Endothelial cell (in vitro differentiated cells): ENCODE measurements at places on chromosomes 16 and 17.

DNA sequence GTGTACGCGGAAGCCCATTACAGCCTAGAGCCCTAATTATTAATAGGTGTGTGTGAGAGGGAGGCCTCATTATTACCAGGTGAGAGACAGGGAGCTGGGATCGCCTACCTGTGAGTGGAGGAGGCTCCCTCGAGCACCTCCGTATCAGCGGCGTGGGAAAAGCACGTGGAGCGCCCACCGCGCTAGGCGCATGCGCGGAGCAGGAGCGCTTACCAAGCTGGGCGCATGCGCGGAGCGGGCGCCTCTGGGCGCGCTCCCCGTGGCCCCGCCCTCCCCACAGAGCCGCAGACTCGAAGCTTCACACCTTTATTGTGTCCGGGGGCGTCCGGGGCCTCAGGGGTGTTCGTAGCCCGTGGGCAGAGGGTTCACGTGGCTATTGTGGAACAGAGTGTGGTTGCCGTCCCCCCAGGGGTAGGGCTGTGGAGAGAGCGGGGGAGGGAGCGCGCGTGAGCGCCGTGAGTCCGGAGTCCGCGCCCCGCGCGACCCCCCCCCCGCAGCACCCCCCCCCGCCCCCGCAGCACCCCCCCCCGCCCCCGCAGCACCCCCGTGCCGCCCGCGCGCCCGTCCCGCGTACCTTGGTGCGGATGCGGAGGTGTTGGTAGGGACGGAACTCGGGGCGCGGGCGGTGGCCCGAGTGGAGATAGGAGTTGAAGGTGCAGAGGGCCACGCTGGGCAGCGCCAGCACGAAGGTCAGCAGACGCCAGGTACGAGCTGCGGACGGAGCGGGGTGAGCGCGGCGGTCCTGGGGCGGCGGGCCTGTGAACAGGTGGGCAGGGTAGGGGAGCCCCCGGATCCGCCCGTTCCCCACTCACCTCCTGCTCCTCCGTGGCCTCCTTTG lies 500 bp downstream of the COX6A2 start:
- DNase-seq = no peak

GRCh38 chr17:74623693-74624093 lies at the start of gene CD300E:
Gene CD300E (minus strand): TSS chr17:74623738. CDS start chr17:74623621, 117 bp downstream.
- no peak for DNase-seq

DNA sequence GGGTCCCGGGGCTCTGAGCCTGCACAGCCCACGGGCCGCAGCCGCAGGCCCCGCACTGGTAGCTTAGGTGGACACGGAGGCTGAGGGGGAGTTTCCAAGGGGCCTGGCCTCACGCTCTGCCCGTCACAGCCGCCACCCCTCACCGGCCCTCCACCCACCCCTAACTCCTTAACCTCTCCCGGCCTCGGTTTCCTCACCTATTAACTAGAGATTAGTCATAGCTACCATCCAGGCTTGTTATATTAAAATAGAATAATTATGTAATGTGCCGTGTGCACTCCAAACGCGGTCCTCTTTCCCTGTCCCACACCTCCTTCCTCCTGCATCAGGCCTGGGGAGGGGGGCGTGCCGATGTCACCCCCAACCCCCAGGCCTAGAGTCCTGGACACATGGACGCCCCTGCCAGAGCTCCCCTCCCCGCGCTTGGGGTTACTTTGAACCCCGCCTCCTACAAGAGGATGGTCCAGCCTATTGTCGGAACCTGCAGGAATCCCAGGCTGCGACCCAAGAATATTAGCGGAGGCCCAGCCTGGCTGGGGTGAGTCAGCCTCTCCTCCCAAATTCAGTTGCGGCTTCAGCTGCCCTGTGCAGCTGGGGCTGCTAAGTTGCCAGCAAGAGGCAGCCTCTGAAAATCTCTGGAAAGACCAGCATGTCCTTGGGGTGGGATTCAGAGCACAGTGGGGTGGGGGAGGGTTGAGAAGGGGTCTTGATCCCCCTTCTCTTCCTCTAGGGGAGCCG lies 17.3 kb downstream of the SOCS3 start:
- no peak for DNase-seq

GRCh38 chr16:11614587-11615175 lies 28.0 kb upstream of the LITAF start:
- DNase-seq = no peak

GRCh38 chr16:48539485-48540221 lies 70.3 kb downstream of the N4BP1 start:
- no peak for DNase-seq

DNA sequence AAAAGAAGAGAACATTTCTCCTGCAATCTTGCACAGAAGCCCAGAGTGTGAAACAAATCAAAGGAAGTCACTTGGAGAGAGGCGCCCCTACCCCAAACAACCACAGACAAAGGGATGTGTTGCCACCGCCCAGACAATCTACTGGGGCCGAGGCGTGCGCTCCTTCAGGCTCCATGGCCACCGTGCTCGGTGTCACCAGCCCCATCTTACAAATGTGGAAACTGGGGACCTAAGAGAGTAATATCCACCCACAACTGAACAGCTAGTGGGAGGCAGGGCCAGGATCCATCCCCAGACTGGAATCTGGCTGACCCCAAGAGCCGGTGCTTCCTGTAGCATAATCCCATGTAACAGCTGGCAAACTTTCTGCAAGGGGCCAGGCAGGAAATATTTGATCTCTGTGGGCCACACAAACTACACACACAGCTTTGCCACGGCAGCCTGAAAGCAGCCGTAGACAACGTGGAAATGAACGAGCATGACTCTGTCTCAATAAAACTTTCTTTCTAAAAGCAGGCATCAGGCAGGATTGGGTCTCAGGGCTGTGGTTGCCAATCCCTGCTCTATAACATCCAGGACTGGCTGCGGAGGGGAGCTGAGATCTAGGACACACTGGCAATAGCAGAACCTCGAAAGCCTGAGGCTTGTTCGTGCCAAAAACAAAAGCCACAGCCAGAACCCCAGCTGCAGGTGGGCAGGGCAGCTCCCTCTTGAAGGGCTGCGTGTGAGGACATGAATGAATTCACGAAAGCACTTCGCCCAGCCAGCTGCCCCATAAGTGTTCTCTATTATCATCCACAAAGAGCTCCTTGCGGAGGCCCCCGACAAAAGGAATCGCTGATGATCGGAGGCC lies 26.6 kb upstream of the GINS2 start:
- no peak for DNase-seq

DNA sequence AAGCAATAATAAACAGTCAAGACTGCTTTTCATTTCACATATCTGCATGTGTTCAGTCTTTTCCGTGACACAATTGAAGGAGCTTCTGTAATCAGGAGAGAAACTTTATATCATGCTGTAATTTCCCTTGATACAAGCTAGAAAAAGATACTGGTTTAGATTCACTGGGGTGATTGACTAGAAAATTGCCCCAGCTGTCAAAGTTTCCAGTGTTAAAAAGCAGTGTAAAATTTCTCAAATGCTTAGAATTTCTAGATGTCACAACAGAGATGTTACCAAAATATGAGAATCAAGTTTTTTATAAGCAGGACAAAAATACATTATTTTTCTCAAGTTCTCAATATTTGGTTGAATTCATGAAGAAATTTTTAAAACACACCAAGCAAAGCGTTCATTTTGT lies 292.4 kb upstream of the HSBP1 start:
- DNase-seq = no peak

DNA sequence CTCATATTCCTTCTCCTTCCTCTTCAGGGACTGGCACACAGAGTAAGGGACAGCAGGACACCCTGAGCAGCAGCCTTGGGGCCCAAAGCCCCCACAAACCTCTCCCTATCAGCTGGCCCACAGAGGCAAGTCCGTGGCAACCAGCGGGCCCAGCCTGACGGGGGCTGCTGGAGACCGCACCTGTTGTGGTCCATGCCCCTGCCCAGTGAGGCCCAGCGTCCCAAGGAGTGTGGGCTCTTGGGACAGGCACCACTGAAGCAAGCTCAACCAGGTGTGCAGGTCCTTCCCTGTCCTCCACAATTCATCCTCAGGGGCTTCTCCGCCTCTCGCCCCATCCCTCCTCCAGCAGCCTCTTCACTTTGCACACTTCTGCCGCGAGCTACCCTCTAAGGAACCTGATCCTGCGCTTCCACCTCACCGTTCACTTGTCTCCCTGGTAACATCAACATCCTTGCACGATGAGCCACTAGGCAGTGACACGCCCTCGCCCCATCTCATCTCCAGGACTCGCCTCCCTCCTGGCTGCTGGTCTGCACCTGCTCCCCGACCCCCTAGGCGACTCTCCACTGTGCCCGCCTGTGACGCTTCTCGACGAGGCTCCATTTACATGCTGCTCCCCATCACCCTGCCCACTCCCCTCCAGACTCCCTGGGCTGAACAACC lies 12.7 kb downstream of the MNT start:
- no peak for DNase-seq

DNA sequence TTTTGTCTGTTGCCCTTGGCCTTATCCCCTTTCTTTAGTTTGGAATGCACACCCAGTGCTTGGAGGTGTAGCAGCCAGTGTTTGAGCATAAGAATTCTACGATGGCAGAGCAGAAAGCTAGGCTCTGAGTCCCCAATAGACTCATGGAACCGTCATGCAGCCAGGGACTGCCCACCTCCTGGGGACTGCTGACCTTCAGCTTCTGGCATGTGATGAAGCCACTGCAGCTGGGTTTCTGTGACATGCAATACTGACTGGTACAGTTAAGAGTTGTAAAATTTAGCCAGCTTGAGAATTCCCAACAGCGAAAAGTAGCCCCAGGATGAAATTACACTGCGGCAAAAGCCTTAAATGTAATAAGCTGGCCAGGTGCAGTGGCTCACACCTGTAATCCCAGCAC lies 9.0 kb upstream of the MAP3K14 start:
- no peak for DNase-seq

DNA sequence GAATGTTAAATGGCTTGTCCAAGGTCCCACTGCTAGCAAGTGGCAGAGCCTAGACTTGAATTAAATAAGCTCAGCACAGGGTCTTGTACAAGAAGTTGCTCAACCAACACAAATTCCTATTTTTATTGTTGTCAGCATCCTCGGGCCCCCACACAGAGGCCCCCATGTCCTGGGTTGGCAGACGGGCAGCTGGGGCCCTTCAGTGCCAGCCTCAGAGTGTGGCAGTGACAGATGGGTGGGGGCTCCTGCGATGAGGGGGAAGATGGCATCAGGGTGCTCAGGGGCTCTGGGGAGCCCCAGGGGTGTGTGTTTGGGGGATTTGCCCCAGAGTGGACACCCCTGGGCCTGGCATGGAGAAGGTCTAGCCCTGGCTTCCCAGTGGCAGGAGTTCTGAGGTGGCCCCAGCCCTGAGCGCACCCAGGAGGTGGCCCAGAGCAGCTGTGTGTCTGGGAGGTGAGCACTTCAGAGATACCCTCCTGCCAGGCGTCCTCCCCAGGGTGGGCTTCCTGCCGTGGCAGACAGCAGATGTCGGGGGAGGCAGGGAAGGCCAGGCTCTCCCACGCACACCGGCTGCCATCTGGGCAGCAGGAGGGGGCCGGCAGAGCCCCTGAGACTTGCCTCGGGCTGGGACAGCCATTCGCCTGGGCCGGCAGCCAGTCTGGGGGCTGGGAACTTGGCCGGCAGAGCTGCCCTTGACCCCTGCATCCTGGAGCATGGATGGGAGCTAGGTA lies 150.8 kb downstream of the C16orf78 start:
- DNase-seq = no peak

- DNase-seq = no peak
These were observed 26.1 kb downstream of the GLG1 start for GRCh38 chr16:74580833-74581232.

GRCh38 chr16:86923656-86924055 lies 345.3 kb downstream of the FOXL1 start:
- no peak for DNase-seq

- DNase-seq = no peak
These were observed 23.9 kb upstream of the USP10 start for GRCh38 chr16:84675884-84676283.

DNA sequence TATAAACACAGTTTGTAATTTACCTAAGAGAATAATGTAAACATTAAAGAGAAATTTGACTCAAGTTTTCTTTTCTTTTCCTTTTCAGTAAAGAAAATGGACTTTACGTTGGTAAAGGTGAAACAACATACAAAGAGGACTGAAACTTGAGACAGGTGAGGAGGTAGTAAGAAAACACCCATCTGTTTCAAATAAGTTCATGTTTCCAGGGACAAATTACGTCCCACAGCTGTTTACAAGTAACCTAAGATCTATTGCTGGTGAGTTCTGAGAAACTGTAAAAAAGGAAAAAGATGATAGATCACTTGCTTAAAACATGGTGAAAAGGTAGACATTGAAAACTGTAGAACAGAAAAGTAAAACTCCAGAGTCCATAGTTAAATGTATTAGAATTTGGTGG lies 4.8 kb upstream of the ABCA5 start:
- no peak for DNase-seq

DNA sequence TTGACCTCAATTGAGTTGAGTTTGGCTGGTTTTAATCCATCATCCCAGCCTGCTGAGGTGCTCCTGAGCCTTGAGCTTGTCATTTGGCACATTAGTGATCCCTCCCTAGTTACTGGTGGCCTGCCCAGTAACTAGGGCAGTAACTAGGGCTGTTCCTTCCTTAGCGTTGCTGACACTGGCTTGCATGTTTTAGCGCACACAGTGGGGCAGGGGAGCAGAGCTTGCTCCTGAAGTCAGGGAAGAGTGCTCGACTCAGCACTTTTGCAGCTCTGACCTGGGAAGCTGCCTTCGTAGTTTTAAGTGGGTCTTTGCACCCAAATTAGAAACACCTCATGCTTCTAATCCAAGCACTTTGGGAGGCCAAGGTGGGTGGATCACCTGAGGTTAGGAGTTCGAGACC lies 15.7 kb downstream of the CCDC42 start:
- DNase-seq = no peak

GRCh38 chr17:1122533-1123392 lies 57.0 kb downstream of the ABR start:
- peak; percentile 88 for DNase-seq

DNA sequence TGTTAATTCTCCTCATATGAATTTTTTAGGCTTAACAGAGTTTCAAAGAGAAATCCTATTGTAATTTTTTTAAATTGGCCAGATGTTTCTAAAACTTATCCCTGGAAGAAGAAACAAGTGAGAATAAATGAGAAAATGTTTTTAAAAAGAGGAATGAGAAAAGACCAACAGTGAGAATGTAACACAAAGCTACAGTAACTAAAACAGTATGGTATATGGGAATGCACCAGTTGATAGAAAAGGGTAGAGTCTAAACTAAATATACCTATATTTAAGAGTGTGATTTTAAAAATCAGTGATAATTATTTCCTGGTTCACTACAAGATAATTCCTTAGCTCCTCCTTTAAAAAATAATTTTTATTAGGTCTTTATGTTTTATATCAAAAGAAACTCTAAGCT lies 127.9 kb downstream of the CCDC182 start:
- no peak for DNase-seq

GRCh38 chr16:72500545-72500944 lies 328.6 kb upstream of the PMFBP1 start:
- DNase-seq = no peak

DNA sequence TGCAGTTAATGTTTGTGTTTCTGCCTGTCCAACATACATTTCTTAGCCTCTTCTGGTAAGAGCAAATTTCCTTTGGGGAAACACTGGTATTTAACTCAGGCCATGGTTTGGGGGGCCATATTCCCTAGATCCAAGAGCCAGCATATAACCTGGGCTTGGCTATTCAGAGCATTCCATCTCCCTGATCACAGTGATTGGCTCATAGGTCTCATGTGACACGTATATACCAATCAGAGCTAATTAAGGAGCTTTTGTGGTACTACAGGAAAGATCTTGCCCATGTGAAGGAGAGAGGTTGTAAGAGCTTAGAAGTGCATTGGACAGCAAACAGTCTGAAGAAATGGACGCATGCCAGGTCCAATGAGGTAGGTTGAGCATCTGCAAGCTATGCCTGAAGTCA lies 33.4 kb upstream of the GPR139 start:
- no peak for DNase-seq
